Motor neuron (in vitro differentiated cells): ENCODE measurements at places on chromosomes 3 and 15.
A peak's percentile ranks its signal among the peaks of the same experiment; 100 is the strongest.

GRCh38 chr15:66001042-66001441 is 131.8 kb downstream of the RAB11A start:
- no peak for ATAC-seq

DNA sequence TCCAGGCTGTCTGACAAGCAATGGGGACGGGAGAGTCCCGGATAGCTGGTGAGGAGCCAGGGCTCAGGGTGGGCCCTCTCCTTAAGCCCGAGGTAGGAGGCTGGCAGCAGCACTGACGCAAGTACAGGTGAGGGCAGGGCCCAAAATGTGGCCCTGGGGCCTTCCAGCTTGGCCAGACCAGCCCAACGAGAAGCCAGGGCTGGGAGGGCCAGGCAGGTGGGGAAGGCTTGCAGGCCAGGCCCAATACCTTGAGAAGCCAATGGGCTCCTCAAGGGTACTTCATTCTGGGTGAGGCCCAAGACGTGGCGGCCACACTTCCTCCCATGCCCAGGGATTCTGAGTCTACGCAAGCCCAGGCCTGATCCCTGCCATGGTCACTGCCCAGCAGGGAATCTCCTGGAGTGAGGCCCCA is 37.2 kb downstream of the AMOTL2 start:
- ATAC-seq = no peak

DNA sequence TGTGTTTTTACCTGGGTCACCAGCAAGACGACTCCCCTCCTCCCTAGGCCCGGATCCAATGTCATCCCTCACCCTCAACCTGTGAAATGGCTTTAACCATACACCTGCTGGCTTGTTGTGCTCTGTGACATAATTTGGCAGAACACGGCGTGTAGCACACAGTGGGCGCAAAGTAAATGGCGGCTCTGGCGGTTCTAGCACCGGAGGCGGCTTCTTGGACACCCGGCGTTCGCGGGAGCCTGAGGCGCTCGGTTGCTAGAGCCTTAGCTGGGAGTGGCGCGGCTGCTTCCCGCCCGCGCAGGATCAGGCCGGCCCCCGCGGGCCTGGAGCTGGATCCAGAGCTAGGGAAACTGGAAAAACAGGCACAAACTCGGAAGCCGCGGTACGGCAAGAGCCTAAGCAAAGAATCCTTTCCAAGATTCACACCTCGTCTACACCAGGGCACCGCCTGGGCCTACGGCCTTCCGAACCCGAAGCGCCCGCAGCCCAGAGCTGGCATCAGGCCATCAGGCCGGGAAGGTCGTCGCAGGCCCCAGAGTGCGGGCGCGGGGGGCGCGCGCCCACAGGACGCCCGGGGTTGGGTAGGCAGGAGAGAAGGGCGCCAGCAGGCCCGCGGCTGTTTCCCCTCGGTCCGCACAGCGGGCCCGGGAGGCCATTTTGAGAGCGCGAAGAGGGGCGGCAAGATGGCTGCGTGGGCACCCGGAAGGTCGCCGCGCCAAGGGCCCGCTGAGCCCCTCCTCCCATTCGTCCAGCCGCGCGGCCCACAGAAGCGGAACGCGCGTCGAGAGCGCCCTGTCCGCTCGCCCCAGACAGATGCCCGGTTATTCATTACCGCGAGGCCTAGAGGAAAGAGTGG is 43.9 kb upstream of the POLG start:
- peak; percentile 61 for ATAC-seq

- ATAC-seq = no peak
Observed at GRCh38 chr15:62653122-62653521, 389.4 kb upstream of the TPM1 start.

DNA sequence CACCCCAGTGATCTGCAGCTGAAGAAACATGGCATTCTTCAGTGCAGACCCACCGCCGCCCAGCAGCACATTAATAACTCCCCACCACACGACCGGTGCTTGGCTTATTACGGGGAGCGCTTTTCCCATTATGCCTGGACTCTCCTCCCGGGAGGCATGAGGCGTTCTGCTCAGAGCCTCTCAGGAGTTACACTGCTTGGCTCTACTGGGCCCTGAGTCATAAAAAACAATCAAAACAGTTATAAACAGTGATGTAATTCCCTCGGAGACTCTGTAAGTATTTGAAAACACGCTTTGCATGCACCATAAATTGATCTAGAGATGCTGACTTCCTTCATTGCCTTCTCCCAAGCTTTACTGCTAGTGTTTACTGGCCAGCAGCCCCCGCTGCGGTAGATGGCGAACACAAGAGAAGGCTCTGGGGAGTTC is 77.1 kb upstream of the SNRPA1 start:
- peak; percentile 94 for ATAC-seq

GRCh38 chr15:40593165-40593564 is 884 bp upstream of the KNL1 start:
- no peak for ATAC-seq

GRCh38 chr15:35540021-35540420 is 5.9 kb downstream of the DPH6 start:
- no peak for ATAC-seq

DNA sequence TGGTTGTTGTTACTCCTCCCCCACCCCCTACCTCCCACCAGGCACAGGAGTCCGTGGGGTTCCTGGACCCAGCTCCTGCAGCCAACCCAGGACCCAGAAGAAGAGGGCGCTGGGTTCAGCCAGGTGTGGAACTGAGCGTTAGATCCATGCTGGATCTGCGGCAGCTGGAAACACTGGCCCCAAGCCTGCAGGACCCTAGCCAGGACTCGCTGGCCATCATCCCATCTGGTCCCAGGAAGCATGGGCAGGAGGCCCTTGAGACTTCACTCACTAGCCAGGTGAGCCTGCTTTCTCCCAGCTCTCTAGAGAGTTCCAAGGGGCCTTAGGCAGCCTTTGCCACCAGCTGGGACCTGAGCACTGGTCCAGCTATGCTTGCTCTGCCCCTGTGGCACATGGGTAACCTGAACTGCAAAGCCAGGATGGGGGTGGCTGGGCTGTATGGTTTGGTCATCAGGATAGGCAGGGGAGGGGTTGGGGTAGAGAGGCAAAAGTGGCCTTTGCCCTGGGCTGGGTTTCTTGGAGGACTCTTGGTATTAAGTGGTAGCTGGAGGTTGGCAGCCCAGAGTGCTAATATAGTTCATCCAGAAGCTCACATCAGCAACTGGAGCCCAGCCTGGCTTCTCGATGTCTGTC is 7.0 kb upstream of the JMJD7 start:
- ATAC-seq = no peak

- no peak for ATAC-seq
Observed at GRCh38 chr3:51869304-51869703, 6.1 kb downstream of the IQCF5 start.

DNA sequence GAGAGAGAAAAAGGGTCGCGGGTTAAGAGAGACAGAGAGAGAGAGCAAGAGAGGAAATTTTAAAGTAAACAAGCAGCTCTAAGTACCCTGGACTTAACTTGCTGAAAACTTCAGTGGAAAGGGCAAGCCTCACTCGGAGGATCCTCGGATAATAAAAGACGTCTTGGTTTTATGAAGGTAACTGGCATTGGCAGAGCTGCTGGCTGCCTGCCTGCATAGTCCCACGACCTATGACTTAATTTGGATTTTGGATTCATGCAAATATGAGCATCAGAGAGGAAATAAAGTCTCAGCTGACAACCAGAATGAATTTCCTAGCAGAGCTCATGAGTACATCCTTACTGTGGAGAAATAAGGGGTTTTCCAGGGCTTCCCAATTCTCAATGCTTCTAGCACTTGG is 95.1 kb upstream of the PDZRN3 start:
- ATAC-seq = peak; percentile 88

DNA sequence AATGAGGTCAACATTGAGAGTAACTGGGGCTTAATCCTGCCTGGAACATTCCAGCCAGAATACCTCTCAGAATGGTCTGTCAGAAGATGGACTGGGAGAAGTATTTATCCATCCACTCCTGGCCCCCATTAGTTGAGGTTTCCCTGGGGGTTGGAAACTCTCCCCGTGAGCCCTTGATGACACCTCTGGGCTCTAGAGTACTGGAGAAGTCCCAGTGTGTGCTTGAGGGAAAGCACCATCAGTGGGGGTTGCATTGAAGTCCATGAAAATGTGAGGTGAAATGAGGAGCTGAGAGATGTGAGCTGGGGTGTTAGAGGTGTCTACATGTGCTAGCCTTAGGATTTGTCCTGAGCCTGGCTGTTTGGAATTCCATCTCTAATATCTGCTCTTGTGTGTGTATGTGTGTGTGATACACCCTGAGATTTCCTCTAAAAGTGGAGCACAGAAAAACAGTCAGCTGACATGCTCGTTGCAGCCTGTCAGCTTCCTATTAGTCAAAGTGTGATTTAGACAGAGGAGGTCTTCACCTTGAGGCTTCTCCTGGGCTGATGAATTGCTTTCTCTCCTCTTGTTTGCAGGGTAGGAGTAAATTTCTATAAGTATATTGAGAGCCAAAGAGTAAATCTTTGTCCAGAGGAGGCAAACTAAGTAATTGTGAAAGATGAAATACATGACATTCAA is 67.6 kb downstream of the NR1D2 start:
- peak; percentile 92 for ATAC-seq

DNA sequence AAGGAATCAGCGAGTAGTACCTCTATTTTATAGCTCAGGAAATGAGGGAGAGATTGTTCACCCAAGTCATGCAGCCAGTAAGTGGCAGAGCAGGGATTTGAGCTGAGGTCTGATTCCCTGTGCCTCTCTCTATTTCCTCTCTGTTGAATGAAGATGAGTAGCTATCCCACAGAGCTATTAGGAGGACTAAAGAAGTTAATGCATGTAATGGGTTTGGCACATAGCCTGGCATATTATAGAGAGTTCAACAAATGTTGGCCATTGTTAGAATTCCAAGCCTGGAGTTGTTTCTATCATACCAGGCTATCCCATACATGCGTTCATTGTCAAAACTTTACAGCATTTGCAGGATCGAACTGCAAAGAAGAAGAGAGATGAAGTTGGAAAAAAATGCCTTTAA is 21.8 kb upstream of the KLHL6 start:
- no peak for ATAC-seq

GRCh38 chr3:126351771-126352475 is 5.3 kb downstream of the KLF15 start:
- no peak for ATAC-seq

- no peak for ATAC-seq
Observed at GRCh38 chr15:82305621-82306048, 43.0 kb downstream of the SAXO2 start.

DNA sequence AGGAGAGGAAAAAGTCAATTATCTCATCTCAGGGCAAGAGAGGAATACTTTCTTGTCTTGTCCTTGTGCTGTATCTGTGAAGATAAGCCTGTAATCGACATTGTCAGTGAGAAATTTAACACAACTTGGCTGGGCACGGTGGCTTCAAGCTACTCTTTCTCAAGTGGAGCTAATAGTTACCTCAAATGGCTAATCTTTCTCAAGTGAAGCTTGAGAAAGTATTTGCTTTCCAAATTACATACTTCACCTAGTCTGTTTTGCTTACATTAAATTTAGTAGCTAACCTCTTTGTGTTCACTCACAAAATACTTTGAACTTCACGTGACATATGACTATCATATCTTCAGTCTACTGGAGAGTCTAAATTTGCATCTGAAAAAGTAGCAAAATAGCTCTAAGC is 48.3 kb upstream of the B3GALNT1 start:
- ATAC-seq = no peak

DNA sequence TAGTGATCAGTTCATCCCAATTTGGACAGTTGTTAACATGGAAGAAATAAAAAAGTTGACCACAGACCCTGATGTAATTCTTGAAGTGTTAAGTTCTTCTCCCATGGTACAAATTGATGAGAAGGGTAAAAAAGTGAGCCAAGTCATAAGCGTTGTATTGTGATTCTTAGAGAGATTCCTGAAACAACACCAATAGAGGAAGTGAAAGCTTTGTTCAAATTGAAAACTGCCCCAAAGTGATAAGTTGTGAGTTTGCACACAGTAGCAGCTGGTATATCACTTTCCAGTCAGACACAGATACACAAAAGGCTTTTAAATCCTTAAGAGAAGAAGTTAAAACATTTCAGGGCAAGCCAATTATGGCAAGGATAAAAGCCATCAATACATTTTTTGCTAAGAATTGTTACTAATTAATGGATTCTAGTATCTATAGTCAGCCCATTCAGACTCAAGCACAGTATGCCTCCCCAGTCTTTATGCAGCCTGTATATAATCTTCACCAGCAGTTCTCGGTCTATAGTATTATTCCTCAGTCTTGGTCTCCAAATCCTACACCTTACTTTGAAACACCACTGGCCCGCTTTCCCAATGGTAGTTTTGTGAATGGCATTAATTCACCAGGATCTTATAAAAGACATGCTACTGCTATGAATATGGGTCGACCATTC is 38.2 kb downstream of the CDIN1 start:
- no peak for ATAC-seq

GRCh38 chr3:144831955-144832716 is 860.5 kb downstream of the DIPK2A start:
- no peak for ATAC-seq

- no peak for ATAC-seq
Observed at GRCh38 chr15:65211482-65211982, 259 bp upstream of the CILP start.

DNA sequence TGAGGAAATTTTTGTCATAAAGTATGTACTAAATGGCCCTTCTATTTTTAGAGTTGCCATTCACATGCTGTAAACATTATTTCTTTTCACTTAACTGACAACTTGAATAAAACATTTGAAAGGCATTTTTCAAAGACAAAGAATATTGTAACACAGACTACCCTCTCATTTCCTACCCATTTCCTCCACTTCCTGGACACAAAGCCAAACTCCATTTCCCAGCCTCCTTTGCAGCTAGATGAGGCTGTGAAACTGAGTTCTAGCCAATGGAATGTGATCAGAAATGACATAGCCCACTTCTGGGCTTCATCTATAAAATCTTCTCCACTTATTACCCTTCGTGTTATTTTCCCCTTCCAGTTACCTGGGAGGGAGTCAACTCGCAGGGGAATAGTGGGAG is 288.9 kb upstream of the DPH6 start:
- no peak for ATAC-seq

- ATAC-seq = no peak
Observed at GRCh38 chr15:30041868-30042267, 40.9 kb upstream of the GOLGA8J start.

GRCh38 chr3:76661527-76662250 is 378.2 kb upstream of the ROBO2 start:
- no peak for ATAC-seq

DNA sequence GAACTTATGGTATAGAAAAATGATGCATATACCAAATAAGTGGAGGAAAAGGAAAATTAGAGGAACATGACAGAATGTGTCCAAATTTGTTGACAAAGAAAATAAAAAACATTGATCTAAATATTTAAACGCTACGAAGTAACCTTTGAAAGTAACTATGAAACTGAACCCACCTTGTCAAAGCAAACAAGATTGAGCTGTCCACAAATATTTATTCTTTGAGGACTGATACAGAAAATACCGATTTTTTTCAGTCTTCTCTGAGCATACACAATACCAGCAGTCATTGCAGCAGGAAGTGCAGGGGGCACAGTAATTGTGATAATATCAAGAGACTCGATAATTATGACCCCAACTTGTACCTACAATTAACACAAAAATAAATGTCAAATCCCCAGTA is 40.0 kb downstream of the ATP13A3 start:
- ATAC-seq = no peak

- no peak for ATAC-seq
Observed at GRCh38 chr3:52792961-52793695, 1.5 kb upstream of the ITIH3 start.
